ENCODE measurements at places on chromosomes 5 and 9. TPM values are rescaled to one million over a fixed set of nuclear protein-coding genes. Genes with fewer than 3 reads are reported as not detected.

GRCh38 chr9:121946465-121946864, 146.6 kb downstream of the TTLL11 start:
- DNase-seq: no peak

GRCh38 chr9:112503170-112503569, 16.5 kb downstream of the KIAA1958 start:
- DNase-seq: no peak

GRCh38 chr9:133664173-133665050, 28.2 kb downstream of the DBH start:
- DNase-seq: no peak

- no peak for DNase-seq
Measured at GRCh38 chr5:7873216-7873615, 4.3 kb downstream of the MTRR start.

GRCh38 chr5:334903-335739, 13.6 kb downstream of the AHRR start:
- DNase-seq: no peak

ZNF367 gene
- polyA plus RNA-seq: 6.4 TPM

ADRA1B gene
- 0.38 TPM for polyA plus RNA-seq

Measured in muscle of arm (tissue), 14 donors.